ENCODE measurements at places on chromosomes 5 and 9.

- DNase-seq, result peak; percentile 36
Observed at GRCh38 chr9:17462869-17463464, 115.9 kb upstream of the SH3GL2 start.

DNA sequence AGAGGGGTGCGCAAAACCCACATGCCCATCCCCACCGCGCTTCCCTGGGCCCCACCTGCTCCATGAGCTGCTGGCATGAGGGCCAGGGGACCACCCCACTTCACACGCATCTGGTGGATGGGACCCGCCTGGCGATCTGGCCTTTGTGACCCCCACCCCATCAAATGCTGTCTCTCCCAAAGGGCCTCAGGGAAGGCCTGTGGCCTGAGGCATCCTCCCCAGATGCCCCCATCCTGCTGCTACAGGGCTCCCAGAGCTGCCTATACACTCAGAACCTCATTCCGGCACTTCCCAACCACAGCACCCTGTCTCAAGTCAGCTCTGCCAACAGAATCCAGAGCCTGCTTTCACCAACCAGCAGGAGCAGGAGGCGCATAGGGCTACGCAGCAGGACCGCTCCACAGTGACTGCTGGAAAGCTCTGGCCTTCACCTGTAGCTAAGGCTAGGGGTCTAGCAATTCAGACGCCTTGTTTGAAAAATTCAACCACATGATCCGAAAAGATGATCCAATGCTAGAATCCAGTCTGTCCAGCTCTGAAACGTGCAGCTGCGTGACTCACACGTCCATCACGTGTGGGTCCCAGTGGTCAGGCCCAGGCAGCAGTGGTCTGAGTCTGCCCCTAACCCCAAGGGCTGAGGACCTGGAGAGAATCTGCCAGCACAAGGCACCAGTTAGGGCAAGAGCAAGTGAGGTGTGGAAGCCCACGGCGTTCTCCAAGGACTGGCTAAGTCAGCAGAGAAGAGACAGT is 1.4 kb upstream of the SNAPC4 start:
- DNase-seq, result no peak

DNA sequence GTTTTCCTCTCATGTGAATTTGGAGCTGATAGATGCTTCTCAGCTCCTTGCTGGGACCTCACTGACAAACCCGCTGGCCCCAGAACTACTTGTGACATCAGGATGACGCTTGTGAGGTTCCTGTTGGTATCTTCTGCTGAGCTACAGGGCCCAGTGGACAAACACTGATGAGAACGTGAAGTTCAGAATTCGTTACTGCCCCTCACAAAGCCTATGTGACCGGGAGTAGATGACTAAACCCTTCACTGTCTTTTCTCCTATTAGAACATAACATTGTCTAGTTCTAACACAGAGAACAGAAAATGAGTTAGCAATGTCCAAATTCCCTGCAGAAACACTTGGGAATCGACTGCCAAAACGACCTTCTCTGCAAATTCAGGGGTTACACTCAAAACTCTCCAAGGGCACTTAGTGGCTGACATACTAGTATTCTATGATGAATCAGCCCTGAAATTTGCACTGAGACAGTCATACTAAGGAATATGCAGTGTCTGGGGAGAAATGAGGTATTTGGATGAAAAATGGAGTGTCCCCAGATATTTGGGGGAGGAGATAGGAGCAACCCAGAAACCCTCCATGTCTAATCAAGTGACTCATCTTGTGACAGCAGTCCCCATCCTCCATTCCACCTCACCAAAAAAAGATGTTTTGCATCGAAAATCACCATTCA is 143.2 kb upstream of the TRIM32 start:
- no peak for DNase-seq

DNA sequence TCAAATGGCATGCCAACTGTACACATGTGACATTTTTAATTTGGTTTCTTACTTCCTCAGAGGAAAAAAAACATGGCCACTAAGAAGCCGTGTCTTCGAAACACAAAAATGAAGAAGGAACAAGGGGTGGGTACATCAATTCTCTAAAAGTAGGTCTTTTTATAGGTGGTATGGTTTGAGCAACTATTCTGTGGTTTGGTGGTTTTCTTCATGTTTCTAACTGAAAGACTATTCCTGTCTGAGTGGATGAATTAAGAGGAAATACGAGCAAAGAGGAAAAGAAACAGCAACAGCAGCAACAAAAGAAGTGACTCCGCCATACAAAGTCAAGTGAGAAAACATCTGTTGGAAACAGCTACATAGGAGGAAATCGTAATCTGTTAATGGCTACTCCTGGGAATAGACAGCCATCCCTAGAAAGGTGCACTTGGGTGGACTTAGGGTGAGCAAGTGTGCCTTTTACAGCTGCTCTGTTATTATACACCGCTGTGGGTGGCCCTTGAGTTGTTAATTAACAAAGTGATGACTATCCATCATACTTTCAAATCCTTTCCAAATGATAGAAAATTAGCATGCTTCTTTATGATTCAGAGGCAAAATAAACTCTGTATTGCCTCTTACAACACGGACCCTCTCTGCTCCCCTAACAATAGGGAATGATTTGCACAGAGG is 575.8 kb downstream of the TLE1 start:
- DNase-seq, result peak; percentile 81

- no peak for DNase-seq
Observed at GRCh38 chr5:15014809-15015208, 143.2 kb upstream of the ANKH start.

DNA sequence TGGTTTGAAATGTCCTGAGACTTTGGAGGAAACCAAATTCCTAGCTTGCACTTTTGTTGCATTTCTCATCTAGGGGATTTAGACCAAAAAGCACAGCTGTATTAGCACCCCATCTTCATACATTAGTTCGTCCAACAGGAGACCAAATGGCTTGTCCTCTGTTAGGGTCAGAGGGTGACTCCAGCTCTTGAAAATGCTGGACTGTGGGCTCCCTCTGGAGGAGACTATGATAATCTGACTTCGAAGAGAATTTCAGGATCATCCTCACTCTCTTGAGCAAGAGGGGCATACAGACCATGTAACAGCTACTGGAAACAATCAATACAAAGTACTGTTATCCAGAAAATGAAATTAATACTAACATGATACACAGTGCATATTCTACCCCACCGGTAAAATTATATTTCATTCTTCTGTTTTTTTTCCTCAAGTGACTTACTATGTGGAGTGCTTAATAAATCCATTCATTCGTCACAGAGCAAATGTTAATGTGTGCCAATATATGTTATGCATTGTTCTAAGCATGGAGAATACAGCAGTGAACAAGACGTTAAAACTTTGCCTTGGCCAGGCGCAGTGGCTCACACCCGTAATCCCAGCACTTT is 63.7 kb upstream of the PPP2CA start:
- peak; percentile 68 for DNase-seq

DNA sequence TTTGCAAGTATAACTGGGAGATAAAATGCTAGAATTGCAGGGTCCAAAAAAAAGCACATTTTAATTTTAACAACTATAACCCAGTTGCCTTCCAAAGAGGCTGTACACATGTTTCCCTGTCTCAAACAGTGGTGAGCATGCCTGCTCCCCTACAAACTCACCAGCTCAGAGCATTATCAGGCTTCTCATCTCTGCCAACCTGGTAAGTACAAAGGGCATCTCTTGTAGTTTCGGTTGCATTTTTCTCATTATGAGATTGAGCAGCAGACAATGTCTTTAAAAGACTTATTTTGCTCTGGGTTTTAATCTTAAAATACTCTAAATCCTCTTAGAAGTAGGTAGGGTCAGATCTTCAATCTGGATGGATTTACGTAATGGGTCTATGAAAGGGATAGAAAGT is 107.1 kb upstream of the MSX2 start:
- DNase-seq, result no peak

DNA sequence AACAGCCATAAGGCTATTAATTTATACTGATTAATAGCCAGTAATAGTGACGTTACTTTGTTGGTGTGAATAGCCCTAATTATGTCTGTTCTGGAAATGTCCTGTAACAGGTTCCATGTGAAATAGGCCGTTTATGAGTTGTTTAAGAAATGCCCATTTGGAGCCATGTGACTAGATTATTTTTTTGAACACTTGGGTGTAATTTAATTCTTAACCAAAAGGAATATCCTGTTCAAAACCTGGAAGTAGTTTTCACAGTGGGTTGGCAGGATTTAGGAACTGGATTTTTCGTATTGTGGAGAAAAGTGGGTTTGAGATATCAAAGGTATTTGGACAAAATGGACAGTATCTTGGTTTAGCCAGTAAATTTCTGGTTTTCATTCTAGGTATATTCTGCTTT is 1.3 kb downstream of the TENT2 start:
- DNase-seq, result no peak

GRCh38 chr9:110256380-110257096 is at the start of gene TXN:
TXN (minus strand) TSS chr9:110256507; CDS start chr9:110256435, 72 bp downstream.
- DNase-seq, result peak; percentile 94

- DNase-seq, result no peak
Observed at GRCh38 chr5:39755986-39756385, 331.2 kb upstream of the DAB2 start.

DNA sequence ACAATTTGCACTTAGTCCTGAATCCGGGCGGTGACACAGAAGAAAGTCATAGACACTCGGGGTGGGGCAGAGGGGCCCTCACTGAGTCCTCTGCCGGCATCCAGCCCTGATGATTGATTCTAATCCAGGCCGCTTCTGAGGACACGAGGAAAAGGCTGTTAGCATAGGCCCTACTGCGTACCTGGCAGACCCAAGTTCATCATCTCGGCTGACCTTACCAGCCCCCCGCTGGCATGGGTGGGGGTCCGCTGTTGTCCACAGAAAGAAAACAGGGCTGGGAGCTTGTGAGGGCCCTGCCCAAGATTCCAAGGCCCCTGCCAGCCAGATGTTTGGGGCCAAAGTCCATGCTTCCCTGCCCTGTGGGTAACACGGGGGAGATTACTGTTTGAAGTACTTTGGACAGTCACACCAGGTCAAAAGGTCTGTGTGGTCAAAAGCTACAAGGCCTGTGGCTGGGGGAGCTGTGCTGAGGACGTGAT is 24.5 kb downstream of the ERGIC1 start:
- no peak for DNase-seq

DNA sequence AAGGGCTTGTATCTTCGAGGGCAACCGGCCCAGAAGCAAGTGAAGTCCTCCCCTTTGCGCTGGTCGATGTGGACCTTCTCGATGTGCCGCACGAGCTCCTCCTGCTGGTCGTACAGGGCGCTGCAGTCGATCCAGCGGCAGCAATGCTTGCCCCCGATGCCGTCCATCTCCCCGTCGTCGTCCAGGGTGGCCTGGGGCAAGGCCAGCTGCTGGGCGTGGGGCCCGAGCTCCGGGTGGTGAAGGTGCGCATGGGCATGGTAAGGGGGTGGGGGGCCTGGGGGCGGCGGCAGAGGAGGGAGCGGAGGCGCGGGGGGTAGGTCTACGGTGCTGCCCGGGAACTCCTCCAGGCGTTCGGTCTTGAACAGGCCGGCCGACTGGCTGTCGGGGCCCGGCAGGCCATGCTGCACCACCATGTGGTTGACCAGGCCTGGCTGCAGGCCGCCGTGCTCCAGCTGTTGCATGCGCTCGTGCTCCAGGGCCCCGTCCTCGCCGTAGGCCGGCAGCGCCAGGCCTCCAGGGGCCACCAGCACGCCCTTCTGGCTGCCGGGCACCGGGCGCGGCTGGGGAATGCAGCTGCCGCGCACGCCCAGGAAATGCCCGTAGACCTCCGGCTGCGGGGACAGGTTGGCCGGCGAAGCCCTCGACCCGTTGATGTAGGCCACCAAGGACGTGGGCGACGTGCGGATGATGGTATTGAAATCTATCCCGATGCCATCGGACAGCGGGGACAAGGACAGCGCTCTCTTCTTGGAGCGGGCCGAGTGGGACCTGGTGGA is 181.8 kb downstream of the GLIS3 start:
- DNase-seq, result peak; percentile 3

DNA sequence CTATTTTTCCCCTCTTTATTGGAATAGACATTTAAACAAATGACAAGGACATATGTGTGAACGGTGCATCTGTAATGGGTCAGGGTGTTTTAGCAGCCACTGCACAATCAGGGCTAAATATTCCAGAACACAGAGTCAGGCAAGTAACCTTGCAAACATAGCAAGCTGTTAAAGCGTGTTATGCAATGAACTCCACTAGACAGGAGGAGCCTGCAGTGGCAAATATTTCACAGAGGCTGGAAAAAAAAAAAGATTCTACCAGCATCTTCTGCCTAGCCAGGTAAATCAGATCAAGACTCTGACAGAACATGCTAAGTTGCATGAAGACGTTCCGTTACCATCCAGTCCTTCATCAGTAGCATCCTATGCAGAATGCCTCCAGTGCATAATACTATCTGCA is 171.8 kb downstream of the SEMA5A start:
- no peak for DNase-seq

DNA sequence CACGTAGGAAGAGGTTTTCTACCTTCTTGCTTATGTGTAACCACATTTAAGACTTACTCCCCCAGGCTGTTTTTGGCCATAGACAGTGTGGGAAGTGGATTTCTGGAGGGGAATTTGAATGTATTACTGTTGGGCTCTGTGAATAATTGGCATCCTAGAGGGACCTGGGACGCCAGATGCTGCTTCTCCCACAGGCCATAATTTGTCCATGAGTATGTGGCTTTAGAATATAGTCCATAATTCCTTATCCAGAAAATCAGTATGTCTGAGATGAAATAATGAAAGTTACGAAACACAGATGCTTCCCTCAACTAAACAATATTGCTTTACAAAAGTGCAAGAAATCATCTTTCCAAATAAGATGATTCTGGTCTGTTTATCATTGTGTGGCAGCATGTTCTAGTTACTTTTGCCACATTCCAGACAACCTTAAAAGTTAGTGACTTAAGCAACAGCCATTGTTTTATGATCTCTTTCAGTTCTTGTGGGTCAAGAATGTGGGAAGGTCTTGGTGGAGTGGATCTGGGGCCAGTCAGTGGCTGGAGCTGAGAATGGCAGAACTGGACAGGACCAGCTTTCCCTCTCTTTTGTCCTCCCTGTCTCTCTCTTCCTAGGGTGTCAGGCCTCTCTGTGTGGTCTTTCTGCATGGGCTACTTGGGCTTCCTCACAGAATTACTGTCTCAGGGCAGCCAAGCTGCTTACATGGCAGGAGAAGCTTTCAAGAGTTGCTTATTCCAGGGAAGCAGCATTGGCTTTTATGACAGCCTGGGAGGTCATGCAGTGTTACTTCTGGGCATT is 79.4 kb downstream of the FBXL7 start:
- no peak for DNase-seq

DNA sequence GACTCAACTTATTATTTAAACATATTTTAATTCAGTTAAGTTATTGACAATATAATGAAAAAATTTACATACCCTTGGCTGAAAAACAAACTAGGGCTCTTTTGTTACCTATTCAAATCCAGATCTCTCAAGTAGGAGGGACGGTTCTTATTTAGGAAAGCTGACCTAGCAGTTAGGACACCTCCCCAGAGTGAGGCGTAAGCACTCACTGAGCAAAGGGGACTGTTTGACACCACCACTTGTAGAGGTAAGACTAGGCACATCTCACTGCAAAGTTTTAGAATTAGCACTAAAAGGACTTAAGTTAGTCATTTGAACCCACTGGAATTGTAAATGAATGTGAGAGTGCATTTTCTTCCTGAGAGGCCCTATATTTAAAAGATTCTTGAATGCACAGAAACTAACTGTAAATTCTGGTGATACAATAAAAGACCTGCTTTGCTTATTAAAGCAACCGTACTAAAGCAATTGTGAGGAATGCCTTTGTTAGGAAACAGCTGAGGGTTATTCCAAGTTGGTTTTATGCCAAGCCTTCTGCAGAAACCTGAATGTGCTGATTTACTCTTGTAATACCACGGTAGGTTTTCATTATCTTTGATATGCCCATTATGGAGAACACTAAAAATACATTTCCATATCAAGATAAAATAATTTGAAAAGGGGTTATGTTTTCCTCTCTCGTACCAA is 16.2 kb downstream of the HACD4 start:
- DNase-seq, result no peak
